ENCODE measurements at places on chromosomes 5 and 9.

GRCh38 chr5:128534726-128535125 is 3.3 kb downstream of the FBN2 start:
- no peak for DNase-seq

- no peak for DNase-seq
Measured at GRCh38 chr5:132474131-132474723, 16.3 kb downstream of the IRF1 start.

DNA sequence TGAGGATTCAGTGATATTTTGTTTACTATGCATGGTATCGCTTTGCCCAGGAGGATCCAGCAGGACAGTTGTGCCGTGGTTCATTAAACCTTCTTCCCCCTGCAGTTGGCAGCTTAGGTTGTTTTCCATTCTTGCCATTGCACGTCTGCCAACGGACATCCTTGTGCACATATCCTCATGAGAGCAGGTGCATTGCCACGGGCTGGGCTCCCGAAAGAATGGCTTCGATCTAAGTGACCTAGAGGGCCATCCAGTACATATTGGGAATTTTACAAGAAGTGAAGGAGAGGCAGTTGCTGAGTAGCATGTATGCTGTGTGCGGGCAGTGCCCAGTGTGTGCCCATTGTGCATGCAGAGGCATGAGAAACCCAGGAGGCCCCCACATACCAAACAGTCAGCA is 22.1 kb downstream of the HRH2 start:
- DNase-seq = no peak

GRCh38 chr9:117744856-117745389 is 40.7 kb downstream of the TLR4 start:
- DNase-seq = no peak

DNA sequence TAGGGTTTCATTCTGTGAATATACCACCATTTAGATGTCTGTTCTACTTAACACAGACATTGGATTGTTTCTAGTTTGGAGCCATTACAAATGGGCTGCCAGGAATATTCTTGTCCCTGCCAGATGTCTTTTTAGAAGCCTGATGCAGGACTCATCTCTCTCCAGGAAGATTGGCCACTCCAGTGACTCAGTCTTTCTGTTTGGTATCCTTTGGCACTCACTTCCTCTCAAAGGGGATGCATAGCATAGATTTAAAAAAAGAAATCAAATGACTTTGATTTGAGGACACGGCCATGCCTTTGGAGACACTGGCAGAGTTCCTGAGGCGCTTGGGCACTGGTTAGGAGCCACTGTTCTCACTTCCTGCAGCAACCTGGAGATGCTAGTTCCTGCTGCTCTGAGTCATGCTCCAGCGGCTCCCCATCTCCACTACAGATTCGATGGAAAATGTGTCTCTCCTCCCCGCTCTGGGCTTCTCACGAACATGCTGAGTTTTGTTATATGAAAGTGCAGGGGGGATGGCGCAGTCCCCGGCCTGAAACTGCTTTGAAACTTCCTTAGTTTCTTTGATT is 3.5 kb upstream of the ZNF366 start:
- DNase-seq = no peak

DNA sequence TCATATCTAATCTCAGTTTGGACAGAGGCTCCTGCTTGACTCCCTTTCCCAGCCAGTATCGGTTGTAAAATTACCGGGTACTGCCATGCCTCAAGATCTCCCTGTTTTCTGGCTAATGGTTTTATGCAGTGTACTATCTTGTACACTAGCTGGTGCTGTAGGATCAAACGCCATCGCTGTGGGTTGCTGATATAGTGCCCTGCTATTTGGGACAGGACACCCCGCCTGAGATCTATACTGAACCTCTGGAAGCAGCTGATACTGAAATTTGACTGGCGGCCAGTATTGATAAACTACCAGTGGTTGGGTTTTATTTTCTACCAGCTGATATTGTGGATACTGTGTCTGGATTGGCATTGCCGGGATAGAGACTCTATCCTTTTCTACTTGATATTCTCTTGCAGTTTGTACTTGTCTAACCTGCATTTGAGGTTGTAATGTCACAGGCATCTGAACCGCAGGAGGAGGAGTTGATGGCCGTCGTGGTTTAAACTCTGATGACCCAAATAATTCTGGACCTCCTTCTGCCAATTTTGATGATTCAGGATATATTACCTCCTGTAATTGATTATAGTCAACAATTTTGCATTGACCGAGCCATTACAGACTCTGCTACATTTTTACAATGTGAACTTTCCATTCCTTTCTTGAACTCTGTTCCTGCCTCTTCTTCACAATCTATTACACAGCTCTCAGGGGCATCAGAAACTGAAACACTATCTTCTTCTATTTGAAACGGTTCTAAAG is 112.5 kb upstream of the LARP1 start:
- no peak for DNase-seq

DNA sequence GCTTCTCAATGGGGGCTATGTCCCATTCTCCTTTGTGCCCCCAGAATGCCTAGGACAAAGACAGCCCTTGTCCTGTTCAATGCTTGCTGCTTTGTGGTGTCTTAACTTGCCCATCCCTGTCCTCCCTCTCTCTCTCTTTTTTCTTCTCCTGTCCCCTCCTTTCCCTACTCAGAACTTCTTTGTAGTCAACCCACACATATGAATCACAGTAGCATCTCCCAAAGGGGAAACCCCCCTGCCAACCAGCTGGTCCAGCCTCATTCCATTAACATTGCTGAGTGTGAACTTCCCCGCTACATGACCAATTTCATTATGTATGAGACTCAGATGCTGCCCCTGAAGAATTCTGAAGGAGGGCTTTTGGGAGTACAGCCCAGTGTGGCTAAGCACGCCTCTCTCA is 408.3 kb downstream of the ENC1 start:
- DNase-seq = no peak

DNA sequence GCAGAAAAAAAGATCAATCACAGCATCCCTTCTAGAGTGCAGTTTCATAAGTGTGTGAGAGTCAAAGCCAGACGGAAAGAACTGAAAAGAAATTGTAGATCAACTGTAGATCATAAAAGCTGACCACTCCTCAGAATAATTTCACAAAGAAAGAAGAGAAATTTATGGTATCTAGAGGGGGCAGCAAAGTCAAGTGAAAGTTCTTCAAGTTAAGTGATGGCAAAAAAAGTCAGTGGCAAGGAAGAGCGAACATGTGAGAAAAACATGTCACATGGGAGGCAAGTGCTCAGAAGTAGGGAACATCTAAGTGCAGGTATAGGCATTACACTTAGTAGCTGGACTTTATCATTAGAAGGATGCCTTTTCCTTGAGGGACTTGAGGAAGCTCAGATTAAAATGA is 245.1 kb upstream of the ISL1 start:
- DNase-seq = no peak

DNA sequence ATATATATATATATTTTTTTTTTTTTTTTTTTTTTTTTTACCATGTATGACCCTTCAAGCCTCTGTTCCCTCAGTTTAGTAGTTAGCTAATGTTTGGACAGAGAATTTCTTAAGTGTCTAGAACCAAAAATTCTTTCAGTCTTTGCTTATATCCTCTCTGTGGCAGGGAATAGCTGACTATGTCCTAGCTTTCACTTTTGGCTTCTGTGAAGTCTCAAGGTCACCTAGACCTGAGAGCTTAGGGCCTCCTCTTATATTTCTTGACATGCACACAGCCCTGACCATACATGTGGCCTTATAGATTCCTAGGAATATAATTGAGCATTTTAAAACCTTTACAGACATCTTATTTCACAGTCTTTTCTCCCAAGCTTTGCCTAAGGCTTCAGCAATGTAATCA is 930.8 kb upstream of the CDH9 start:
- DNase-seq = no peak

- DNase-seq = no peak
Measured at GRCh38 chr5:1343315-1343751, 1.6 kb downstream of the CLPTM1L start.

DNA sequence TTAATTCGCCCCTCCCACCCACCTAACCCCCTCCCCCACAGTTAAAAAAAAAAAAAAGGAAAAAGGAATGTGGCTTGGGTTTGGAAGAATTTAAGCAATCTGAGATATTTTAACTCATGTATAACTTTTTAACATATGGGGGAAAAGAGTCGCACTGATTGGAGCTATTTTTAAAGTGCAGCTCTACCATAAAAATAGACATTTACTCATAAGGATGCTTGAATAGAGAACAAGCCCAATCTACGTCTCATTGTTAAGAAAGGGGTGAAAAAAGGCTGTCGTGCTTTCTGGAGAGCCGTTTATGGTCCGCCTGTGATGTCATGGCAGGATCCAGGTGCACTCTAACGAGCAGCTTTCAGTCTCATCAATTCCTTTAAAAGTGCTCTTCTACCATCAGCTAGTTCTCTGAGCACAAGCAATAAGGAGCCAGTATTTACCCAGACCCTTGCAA is 142.4 kb downstream of the ELAVL2 start:
- DNase-seq = no peak

DNA sequence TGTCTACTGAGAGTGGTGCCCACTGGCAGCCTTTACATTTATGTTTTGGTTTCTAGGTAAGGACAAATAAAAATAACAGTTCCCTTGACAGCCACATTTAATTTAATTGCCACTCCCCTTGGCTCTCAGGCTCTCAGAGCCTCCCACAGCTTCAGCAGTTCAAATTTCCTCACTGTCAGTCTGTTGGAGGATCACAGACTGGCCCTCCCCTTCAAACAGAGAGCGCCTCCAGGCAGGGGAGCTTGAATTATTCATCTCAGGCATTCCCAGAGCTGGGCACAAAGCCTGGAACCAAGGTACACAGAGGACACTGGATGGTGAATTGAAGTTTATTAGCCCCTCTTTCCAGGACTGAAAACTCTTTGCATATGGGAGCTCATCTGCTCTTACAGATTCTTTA is 407.7 kb downstream of the SPOCK1 start:
- DNase-seq = no peak

- no peak for DNase-seq
Measured at GRCh38 chr5:59756373-59757035, 137.0 kb downstream of the PDE4D start.

GRCh38 chr9:71704796-71705195 is 63.5 kb downstream of the CEMIP2 start:
- no peak for DNase-seq

DNA sequence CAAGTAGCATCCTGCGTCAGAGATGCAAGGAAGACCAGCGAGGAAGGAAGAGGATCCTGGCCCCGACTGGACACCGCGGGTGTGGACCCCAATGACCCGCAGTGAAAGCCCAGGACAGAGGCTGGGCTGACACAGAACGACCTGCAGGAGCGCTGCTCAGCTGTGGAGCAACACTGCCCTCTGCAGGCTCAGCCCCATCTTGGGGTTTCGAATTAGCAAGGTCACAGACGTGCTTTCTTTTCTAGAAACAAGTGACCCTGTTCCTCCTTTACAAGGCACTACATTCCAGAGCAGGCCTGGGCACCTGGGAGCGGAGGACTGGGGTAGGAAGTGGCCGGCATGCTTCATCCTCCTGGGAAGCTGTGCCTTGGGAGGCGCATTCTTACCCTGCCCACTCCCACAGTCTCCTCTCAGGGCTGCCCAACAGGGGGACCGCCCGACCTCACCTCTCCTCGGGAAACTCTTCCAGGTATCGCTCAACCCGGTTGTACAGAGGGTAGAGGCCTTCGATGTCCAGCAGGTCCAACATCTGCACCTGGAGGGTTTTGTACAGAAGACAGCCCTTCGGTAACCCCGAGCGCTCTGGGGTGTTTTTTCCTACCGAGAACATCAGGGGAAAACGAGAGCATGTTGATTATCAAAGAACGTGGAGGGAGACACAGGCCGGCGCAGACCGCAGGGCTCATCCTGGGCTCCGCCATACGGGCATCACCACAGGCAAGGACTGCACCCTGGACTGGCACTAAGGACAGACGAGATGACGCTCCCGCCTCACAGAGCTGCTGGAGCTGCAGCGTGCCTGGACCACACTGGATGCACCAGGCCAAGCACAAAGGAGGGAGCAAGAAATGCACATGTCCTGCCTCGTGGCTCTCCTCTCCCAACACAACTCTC is 35.0 kb downstream of the IPPK start:
- peak; percentile 16 for DNase-seq

DNA sequence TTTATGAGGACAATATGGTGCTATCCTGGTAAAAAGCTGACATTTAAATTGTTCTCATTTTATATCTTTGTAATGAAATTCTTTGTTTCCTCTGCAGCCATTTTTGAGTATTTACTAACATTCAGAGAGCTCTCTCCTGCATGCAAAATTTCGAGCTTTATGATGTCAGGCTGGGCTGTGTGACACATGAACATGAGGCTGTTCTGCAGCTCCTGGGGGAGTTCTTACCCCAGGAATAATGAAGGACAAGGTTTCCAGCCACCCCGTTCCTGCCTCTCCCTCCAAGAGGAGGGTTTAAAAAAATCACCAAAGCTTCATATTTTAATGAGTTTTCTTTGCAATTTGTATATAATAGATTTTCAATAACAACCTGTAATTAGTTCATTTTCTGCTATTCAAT is 252.4 kb downstream of the HSPA4 start:
- no peak for DNase-seq

DNA sequence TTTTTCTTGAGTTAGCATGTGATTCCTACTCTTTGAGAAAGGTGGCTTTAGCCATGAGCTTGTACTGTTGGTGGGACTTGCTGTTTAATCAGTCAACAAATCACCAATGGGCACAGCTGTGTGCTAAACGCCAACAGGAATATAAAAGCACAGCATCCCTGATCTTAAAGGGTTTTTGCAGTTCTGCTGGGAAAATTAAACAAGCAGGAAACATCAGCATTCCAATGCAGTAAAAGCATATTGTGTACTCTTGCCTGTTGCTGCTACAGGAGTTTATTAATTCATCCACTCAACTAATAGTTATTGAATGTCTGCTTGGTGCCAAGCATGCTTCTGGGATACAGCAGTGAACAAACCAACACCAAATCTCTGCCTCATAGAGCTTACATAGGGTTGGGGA is 27.4 kb upstream of the F2RL1 start:
- DNase-seq = no peak

DNA sequence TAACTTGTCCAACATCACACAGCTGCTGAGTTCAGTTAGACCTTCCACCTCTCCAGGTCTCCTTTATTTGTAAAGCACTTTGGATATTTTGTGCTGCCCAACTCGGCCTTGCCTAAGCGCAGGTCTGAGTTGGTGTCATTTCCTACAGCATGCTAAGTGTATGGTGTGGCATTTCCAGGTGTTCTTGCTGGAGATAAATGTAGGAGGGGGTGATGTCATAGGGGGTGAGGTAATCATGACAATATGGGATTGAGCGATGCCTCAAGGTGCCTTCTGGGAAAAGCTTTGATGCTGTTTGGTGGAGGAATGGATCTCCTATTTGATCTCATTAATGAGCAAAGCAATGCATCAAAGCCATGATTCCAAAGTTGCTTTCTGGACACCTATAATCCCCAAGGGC is 32.3 kb upstream of the NEURL1B start:
- no peak for DNase-seq

- DNase-seq = no peak
Measured at GRCh38 chr5:165209101-165209727, 1703.8 kb downstream of the MAT2B start.

- no peak for DNase-seq
Measured at GRCh38 chr9:112852741-112853504, 37.8 kb downstream of the SLC46A2 start.

DNA sequence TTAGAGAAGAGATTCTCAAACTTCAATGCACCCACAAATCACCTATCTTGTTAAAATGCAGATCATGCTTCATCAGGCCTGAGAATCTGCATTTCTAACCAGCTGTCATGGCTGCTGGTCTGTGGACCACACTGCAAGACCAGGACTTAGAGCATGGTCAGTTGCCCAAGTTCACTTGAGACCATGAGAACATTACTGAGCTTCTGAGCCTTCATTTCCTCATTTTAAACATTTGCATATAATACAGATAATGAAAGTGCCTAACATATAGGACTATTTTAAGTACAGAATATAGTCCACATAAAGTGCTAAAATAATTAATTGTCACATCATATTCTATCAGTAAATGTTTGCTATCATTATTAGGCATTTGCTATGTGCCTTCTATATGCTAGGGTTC is 260.8 kb upstream of the TNC start:
- no peak for DNase-seq

Data from activated CD8-positive, alpha-beta memory T cell treated with anti-CD3 and anti-CD28 coated beads for 4 hours (primary cell).